ENCODE measurements at places on chromosomes 2 and 18.
A peak's percentile ranks its signal among the peaks of the same experiment; 100 is the strongest.

- no peak for DNase-seq
These were observed 845.9 kb upstream of the ID2 start for GRCh38 chr2:7835693-7836680.

- DNase-seq, result no peak
These were observed 31.8 kb downstream of the SP100 start for GRCh38 chr2:230447455-230448451.

DNA sequence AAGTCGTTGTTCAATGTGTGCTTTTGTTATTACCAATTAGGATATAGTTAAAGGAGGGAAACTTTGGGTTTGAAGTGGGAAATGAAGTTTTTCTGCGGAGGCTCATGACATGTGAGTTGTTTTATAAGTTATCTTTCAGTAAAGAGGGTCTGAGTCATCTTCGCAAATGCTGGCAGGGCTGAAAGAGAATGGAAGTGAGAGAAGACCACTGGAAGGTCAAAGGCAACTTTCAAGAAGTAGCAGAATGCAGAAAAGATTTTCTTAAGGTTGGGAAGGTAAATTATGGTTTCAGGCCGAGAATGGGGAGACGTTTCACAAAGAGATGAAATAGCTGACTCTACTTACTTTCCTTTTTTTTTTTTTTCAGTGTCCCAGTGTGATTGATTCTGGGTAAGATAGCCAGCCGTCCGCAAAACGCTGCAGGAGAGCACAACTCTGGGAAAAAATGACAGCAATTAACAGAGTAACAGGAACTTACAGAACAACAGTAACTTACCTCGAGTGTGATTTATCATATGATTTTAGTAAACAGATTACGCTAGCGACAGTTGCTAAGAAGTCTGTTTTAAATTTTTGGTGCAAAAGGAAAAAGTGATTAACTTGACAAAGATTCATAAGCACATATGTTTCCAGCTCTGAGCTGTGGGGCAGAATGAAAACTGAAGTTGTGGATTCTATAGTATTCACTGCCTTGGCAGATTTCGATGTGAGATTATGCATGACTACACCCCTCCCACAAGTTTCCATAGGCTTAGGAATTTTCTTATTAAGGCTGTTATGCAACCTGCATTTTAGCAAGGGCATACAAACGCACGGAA, 46.8 kb upstream of the ACTR3 start:
- no peak for DNase-seq

DNA sequence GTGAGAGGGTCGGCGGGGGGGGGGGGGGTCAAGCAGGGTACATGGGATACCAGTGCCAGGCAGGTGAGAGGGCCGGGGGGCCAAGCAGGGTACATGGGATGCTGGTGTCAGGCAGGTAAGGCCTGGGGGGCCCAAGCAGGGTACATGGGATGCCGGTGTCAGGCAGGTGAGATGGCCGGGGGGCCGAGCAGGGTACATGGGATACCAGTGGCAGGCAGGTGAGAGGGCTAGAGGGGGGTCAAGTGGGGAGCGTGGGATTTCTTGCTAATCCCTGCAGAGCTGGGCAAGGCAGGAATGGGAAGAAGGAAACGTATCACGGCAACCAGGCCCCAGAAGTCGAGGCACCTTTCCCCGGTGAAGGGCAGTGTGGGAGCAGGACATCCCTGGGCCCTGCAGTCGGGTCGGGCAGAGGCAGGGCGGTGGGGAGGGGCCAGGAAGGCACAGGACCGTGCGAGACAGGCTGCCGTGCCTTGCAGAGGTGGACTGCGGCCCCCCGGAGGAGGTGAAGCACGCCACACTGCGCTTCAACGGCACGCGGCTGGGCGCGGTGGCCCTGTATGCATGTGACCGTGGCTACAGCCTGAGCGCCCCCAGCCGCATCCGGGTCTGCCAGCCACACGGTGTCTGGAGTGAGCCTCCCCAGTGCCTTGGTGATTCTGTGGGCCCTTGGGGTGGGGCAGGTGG, 49.3 kb downstream of the MTERF4 start:
- DNase-seq, result peak; percentile 12

DNA sequence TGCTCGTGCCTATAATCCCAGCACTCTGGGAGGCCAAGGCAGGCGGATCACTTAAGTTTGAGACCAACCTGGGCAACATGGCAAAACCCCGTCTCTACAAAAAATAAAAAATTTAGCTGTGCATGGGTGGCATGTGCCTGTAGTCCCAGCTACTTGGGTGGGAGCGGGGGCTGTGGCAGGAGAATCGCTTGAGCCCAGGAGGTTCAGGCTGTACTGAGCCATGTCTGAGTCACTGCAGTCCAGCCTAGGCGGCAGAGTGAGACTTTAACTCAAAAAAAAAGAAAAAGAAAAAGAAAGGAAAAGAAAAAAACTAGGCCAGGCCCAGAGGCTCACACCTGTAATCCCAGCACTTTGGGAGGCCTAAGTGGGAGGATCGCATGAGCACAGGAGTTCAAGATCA, 30.8 kb downstream of the TWSG1 start:
- no peak for DNase-seq

- no peak for DNase-seq
These were observed 480.5 kb upstream of the ZEB2 start for GRCh38 chr2:145000376-145000775.

- DNase-seq, result no peak
These were observed 31.3 kb downstream of the GALNT3 start for GRCh38 chr2:165762723-165763122.

DNA sequence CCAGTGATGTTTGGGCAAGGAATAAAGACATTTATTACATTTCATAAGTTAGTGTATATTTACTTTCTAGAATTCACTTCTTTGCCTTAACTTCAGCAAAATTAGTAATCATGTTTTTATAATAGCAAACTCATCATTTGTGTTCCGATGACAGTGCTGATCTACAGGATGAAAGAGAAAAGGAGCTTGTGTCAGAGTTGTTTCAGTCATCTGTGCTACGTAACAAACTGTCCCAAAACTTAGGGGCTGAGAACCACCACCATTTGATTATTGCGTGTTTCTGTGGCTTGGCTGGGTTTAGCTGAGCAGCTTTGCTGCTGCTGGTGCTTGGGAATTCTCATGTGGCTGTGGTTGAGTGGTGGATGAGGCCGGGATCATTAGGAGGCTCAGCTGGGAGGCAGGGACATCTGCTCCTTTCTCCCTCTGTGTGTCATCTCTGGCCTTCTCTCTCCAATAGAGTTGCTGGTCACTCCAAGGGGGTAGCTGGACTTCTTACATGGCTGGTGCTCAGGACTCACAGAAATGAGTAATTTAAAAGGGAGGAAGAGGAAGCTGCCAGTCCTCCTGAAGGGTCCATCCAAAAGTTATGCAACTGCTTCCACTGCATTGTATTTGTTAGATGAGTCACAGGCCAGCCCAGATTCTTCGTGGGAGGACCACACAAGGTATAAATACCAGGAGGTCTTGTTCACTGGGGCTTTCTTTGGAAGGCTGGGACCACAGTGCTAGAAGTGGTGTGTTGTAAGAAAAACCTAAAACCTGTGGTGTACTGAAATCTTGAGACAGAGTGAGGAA, 43.4 kb upstream of the HAAO start:
- no peak for DNase-seq

- DNase-seq, result no peak
These were observed 425 bp downstream of the ASB3 start for GRCh38 chr2:53786352-53786704.

- peak; percentile 75 for DNase-seq
These were observed at the start of gene ATOH8 for GRCh38 chr2:85753525-85754312. ATOH8 (plus strand) TSS chr2:85753991; CDS start chr2:85754190, 199 bp downstream.

Data from WTC11 (cell line).